NCI-H1436 (cell line): ENCODE measurements at places on chromosomes 6 and 20.

DNA sequence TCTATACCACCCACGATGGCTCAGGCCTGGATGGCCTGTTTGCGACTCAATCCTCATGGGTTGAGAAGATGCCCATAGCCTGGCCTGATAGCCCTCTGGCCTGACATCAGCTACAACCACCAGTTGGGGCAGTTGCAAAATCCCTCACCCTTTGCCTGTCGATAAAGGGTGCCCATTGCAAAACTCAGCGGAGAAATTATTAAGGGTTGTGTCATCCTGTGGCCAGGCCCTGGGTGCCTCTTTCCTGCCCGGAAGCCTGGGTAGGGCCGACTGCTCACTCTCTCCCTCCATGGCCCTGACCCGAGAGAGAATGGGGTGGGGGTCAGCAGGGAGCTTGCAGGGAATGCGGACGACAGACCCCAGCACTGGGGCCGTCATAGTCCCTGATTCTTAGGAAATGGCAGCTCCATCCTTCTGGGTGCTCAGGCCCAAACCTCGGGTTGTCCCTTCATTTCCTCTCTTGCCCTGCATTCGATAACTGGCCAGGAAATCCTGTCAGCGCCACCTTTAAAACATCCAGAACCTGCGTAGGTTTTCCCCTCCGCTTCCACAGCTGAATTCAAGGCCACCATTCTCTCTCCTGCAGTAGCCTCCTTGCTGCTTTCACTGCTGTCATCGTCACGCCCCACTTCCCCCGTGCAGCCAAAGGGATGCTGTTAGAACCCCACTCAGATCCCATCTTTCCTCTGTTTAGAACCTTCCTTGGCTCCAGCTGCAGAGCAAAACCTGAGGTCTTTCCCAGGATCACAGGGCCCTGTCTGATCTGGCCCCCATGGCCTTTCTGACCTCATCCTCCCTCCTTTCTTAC lies 31.1 kb downstream of the CEBPB start:
- DNase-seq, result no peak

- DNase-seq, result no peak
Observed at GRCh38 chr6:81613606-81614005, 138.9 kb downstream of the TENT5A start.

GRCh38 chr20:37346535-37347346 lies 801 bp downstream of the SRC start:
- no peak for DNase-seq

- DNase-seq, result no peak
Observed at GRCh38 chr6:28322661-28323060, 13.3 kb downstream of the ZSCAN31 start.

- DNase-seq, result no peak
Observed at GRCh38 chr6:22829070-22829469, 259.7 kb downstream of the HDGFL1 start.

DNA sequence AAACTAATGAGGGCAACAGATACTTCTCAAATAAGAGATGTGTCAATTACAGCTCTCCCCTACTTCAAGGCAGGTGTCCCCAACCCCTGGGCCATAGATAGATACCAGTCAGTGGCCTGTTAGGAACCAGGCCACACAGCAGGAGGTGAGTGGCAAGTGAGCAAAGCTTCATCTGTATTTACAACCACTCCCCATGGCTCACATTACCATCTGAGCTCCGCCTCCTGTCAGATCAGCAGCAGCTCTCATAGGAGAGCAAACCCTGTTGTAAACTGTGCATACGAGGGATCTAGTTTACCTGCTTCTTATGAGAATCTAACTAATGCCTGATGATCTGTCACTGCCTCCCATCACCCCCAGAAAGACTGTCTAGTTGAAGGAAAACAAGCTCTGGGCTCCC lies 422.1 kb downstream of the GJA1 start:
- no peak for DNase-seq

DNA sequence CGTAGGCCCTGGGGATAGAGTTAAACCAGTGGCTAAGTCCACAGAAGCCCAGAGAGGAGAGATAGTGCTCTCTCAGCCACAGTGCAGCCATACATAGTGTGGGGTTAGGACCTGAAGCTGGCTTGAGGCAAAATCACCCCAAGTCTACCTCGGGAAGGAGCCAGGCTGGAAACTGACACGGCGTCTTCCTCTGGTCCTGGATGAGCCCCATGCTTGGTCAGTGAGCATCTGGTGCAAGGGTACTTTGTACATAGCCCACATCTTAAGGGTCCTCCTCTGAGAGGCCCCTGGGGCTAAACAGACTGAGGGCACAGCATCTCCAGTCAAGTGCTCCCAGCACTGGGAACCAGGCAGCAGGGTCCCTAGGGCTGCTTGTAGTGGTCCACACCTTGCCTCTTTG lies 45.6 kb downstream of the CDH26 start:
- DNase-seq, result no peak

GRCh38 chr6:151359486-151359885 lies 31.9 kb downstream of the ZBTB2 start:
- DNase-seq, result no peak

DNA sequence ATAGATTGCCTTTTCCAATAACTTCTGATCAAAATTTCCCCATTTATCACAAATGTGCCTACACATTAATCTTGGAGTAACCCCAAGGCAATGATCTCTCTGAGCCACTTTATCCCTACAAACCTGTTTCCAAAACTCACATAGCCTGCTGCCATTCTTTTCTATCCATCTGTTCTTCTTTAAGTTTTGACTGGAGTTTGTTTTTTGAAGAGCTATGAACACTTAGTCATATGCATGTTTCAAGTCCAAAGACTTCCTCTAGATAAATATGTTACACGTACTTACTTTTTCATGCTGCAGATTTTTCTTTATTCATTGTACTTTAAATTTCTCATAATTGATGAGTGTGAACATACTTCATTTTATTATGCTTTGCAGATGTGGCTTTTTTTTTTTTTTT lies 488.9 kb upstream of the CITED2 start:
- DNase-seq, result no peak

DNA sequence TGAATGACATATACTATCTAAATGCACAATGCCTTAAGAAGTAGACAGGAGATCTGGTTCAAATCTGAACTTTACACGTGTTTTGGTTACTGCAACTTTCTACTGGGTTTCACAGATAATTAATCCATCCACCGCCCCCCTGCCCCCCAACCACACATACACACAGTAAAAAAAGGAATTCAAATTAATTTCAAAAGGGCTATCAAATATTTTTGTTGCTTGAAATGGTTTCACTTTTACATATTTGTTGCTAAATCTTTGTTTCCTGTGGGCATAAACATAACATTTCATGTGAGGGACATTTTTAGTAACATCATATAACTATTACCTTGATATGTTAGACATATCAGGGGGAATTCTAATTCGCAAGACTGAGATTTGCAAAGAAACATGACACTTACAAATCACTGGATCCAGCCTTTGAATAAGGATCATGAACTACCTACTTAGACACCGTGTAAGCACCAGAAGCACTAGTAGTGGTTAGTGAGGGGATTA lies 7.5 kb downstream of the NEDD9 start:
- DNase-seq, result no peak

DNA sequence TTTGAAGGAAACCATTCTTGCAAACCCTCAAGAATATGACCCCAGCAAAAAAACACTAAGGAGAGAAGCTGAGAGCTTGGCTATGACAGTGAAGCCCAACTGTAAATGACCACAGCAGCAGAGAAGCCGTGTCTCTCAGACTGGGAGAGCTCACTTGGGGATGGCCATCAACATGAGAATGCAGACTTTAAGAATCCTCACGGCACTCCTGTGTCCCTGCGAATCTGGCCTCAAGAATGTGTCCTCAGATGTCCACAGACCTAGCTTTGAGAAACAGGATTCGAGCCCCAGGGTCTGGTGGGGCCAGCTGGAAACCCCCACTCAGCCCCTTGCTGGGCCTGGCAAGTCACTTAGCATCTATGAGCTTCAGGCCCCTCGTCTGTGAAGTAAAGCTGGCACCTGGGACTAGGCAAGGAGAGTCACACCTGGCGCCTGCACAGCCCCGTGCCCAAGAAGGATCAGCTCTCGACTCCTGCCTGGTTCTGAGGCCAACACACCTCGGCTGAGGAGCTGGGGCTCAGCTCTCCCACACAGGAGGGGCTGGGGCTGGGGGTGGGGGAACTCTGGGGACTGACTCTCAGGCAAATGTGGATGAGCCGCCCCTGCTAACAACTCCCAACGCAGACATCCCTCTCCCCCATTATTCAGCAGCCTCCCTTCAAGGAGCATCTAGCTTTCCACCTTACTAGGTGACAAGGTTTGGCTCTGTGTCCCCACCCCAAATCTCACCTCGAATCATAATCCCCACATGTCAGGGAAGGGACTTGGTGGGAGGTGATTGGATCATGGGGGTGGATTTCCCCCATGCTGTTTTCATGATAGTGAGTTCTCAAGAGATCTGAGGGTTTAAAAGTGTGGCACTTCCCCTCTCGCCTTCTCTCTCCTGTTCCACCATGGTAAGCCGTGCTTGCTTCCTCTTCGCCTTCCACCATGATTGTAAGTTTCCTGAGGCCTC lies 97.7 kb downstream of the GRM4 start:
- DNase-seq, result no peak

DNA sequence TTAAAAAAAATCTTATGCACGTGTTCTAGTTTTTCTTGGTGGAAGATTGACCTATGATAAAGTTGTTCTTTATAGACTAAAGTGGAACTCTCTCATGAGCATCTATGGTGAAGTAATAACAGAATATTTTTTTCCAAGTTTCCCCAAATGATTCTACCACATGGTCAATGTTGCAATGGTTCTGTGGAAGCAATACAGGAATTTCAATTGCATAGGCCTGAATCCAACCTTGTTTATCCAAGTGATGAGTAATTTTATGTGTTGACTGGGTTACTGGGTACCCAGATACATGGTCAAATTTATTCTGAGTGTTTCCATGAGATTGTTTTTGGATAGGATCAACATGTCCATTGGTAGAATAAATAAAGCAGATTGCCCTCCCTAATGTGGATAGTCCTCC lies 581.5 kb downstream of the MMUT start:
- no peak for DNase-seq

- DNase-seq, result no peak
Observed at GRCh38 chr20:6421321-6422248, 298.8 kb upstream of the FERMT1 start.

DNA sequence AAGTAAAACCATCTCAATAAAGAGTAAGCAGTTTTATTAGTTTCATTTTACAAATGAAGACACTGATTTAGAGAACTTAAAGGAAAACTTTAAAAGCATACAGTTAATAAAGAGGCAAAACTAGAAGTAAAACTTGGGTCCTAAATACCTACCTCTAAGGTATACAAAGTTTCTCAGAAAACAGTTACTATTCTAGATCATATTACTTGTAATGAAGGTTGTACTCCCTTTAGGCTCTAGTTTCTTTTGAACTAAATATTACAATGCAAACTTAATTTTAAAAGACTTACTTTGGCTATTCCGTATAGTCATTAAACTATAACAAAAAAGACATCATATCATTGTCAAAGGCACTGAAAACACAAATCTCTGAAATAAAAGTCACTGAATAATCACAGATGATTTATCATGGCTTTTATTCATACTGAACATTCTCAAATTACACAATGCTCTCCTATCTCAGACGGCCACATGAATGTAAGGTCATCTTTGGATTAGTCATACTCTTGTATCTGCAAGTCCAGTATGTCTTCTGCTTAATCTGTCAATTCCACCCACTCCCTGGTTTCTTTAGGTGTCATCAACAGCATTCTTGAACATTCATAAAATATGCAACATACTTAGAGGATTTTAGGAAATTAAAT lies 361.6 kb upstream of the RUNX2 start:
- no peak for DNase-seq

GRCh38 chr20:62900692-62901584 lies 25.4 kb downstream of the DIDO1 start:
- DNase-seq, result no peak
